CD14-positive monocyte (primary cell): ENCODE measurements at places on chromosomes 16 and 17. TPM values are rescaled to one million over a fixed set of nuclear protein-coding genes. Genes with fewer than 3 reads are reported as not detected.

DNA sequence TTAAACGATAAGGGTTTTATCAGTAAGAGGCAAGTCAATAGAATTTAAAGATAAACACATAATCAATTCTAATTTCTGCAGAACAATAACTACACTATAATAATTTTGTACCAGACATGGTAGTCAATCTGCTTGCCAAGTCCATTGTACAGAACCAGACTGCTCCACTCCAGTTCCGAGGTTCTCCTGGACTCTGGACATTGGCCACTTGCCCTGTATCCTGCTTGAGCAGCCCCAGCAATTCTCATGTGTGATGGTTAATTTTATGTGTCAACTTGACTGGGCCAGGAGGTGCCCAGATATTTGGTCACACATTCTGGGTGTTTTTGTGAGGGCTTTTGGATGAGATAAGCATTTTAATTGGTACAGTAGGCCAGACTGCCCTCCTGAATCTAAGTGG, 384.6 kb downstream of the SLC39A11 start:
- no peak overlapping the region for H3K4me3 ChIP-seq
- no peaks in the 10 kb centered on the region for H3K27me3 ChIP-seq
- peaks cover 18% of the 10 kb centered on the region for H3K4me1 ChIP-seq
- DNase-seq, result no peak

CHRNE gene
- 6.1 and 12.6 TPM in 2 replicates for polyA plus RNA-seq

GRCh38 chr16:89256651-89257254, 39.2 kb downstream of the ZNF778 start:
- H3K4me1 ChIP-seq, result peaks cover 25% of the 10 kb centered on the region
- peaks cover 10% of the 10 kb centered on the region for H3K27me3 ChIP-seq
- H3K4me3 ChIP-seq, result no peak overlapping the region
- no peaks in the 10 kb centered on the region for H3K36me3 ChIP-seq
- DNase-seq, result peak; percentile 93

DNA sequence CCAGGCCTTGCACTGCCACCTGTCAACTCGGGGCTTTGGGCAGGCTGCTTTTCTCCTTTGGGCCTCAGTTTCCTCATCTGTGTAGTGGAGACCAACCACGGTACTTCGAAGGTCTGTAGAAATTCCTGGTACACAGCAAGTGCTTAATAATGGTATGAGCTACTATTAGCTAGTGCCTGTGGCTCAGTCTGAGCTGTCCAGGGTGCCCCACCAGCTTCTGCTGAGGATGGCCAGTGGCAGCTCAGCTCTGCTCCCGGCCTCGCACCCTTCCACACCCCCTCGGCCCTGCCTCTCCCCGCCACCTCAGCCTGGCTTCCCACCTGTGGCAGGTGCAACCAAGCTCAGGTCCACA, 26.2 kb upstream of the PLCG2 start:
- H3K36me3 ChIP-seq, result no peaks in the 10 kb centered on the region
- peak overlapping the region; percentile 87 for H3K27ac ChIP-seq
- no peaks in the 10 kb centered on the region for H3K27me3 ChIP-seq
- no peak for DNase-seq

RPRML gene
- not detected for polyA plus RNA-seq

DNA sequence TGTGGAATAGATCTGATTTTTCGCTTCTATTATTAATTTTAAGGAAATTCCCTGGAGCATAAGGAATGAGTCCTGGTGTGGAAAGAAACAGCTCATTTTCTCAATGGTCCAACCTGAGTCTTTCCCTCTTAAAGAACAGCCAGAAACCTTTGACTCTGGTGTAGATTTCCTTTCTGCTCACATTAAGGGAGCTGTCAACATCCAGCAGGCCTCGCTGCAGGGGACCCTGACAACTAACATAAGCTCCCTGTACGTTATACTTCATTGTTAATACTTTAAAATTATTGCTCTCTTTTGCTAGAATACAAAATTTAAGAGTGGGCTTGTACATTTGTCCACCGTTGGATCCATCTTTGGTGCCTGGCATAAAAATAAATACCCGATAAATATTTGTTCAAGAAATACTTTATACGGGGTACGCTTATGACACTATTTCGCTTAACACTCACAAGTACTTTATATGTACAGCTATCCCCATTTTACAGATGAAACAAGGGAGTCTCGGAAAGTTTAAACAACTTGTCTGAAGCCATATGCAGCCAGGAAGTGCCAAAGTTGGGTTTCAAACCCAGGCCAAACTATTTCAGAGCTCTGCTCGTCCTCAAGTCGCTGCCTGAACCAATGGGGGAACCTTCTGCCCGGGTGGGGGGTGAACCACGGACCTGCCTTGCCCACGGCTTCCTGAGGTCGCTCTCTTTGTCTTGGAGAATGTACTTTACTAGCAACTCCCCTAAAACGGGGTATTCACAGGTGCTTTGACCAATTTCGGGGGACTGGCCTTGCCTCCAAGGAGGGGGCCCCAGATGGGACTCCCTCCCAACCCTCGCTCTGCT, 611 bp downstream of the SMARCE1 start:
- no peaks in the 10 kb centered on the region for H3K27me3 ChIP-seq
- peak overlapping the region; percentile 87 for H3K27ac ChIP-seq
- peaks cover 17% of the 10 kb centered on the region for H3K4me1 ChIP-seq
- DNase-seq, result peak; percentile 40

- DNase-seq, result peak; percentile 8
- peaks cover 43% of the 10 kb centered on the region for H3K4me1 ChIP-seq
- H3K36me3 ChIP-seq, result no peaks in the 10 kb centered on the region
Measured at GRCh38 chr17:35895636-35896587, 15.8 kb upstream of the CCL5 start.

- H3K27ac ChIP-seq, result peak overlapping the region; percentile 97
- H3K36me3 ChIP-seq, result peaks cover 30% of the 10 kb centered on the region
- no peaks in the 10 kb centered on the region for H3K27me3 ChIP-seq
Measured at GRCh38 chr16:15671530-15672117, 21.6 kb downstream of the NDE1 start.

- no peaks in the 10 kb centered on the region for H3K27me3 ChIP-seq
- H3K27ac ChIP-seq, result peak overlapping the region; percentile 86
- H3K4me3 ChIP-seq, result no peak overlapping the region
Measured at GRCh38 chr17:37830151-37830993, 85.5 kb upstream of the HNF1B start.

DNA sequence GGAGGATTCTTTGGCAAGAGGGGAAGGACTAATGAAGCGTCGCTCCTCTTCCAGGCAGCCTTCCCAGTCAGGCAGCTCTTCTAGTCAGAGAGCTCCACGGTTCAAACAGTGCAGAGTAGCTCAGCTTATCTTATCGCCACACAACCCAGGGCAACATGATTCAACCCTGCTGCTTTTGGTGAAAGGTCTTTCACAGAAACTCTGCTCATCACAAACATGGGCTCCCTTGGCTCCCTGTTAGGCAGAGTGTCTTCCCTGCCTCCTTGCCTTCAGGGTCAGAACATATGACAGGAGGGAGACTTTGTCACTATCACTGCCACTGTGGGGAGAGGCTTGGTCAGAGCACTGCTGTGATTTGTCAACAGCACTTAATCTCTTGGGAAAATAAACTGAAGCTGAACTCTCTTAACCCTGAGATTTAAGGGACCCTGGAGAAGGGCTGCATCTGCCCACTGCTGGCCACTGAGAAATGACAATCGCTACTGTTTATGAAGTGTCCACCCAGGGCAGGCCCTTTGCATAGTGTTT, 6.9 kb upstream of the SLC13A2 start:
- H3K36me3 ChIP-seq, result no peaks in the 10 kb centered on the region
- no peaks in the 10 kb centered on the region for H3K27me3 ChIP-seq
- H3K4me1 ChIP-seq, result peaks cover 50% of the 10 kb centered on the region
- no peak for DNase-seq
- H3K4me3 ChIP-seq, result peak overlapping the region; percentile 65
- no peak overlapping the region for H3K27ac ChIP-seq

GRCh38 chr16:12078405-12079280, 102.1 kb downstream of the SNX29 start:
- DNase-seq, result no peak
- no peaks in the 10 kb centered on the region for H3K4me1 ChIP-seq
